ENCODE measurements at places on chromosomes 6 and 20.

DNA sequence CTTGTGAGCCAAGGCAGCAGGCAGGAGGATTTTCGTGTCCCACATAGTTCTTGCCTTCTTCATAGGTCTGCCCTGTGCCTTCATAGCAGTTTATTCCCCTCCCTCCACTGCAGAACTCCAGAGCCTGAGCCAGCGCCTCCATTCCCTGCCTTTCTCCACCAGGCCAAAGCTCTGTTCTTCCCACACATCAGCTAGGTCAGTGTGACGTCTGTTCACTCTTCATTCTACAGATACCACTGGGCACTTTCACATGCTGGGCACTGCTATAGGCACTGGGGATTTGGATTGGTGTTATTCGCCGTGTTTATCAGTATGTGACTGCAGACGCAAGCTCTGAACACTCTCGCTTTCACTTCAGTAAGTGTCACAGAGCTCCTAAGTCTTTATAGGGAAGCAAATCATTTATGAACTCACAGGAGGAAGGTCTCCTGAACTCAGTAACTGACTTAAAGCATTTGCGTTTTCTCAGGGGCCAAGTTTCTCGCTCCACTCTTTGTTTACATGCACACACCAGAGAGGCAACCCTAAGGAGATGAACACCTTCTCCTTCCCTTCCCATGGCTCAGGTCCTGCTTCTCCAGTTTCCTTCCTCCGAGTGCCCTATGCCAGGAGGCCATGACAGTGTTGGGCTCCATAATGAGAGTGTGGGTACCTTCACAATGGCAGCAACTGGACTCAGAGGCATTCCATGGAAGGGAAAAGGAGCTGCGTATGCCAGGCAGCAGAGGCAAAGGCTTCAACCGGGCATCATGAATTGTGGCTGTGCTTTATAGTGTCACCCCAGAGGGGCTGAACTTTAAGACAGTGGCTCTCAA, 6.3 kb upstream of the APMAP start:
- DNase-seq = no peak

GRCh38 chr6:71289802-71290175, 1.2 kb downstream of the OGFRL1 start:
- no peak for DNase-seq

- DNase-seq = no peak
Observed at GRCh38 chr6:48183178-48183577, 72.2 kb upstream of the PTCHD4 start.

DNA sequence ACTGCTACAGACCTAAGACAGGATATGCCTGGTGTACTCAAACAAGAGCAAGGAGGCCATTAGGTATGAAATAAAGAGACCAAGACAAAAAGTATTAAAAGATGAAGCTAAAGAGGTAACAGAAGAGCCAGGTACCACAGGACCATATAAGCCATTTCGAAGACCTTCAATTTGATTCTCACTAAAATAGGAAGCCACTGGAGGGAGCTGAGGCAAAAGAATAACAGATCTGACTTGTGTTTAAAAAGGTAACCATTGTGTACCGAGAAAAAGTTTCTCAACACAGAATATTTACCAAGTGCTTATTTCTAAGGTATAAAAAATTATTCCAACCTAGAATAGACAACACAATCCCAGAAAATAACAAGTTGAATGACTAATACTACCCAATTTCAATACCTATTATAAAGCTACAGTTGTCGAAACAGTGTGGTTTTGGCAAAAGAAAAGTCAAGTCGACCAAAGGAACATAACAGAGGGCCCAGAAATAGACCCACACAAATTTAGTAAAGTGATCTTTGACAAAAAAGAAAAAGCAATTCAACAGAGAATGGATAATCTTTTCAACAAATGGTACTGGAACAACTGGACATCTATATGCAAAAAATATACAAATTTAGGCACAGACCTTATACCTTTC, 125.3 kb upstream of the DST start:
- DNase-seq = no peak

- no peak for DNase-seq
Observed at GRCh38 chr20:48795732-48796131, 32.1 kb downstream of the PREX1 start.

GRCh38 chr6:7974565-7974937, 64.0 kb upstream of the TXNDC5 start:
- no peak for DNase-seq

DNA sequence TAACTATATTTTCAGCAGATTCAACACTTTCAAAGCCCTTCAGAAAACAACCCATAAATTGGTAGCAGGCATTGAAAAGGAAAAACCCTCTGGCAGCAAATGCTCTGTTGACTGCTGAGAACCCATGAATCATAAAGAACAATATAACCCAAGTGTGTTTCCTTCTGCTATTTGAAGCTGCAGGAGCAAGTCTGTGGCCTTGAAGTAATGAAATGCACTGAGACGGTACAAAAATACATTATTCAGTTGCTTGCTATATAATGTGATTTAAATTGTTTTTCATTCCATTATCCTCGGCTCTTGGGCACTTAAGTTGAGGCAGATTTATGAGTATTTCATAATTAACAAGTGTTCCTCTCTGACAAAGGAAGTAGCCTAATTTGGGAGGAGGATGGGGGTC, 40.6 kb upstream of the SAMD5 start:
- DNase-seq = no peak

- DNase-seq = no peak
Observed at GRCh38 chr6:105227295-105227767, 47.5 kb upstream of the POPDC3 start.

GRCh38 chr20:54470697-54471096, 4.7 kb upstream of the DOK5 start:
- no peak for DNase-seq

DNA sequence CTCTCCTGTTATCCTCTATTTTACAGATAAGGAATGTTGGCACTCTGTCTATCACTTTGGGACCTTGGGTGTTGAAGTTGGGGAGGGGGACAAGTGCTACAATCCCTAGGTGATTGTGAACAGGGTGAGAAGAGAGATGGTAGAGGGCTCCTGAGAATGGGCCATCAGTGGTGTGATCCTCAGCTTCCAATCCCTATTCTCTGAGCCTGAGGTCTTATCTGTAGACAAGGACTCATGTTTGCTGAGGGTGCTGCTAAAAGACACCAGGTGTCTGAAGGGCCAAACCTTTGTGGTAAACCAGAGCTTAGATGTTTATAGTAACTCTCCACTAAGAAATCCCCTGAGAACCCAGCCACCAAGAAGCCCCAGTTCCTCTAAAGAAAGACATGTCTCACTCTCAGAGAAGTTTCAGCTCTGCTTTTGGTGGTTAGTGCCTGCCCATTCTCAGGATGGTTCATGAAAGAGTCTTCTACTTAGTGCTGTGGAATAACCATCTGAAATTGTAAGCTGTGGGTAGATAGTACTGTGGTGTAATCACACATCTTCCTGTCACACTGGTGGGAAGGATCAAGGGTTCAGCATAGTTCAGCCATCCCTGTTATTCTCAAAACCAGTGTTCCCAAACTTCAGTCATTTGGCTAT, 58.2 kb upstream of the IL20RA start:
- DNase-seq = no peak

GRCh38 chr6:159892053-159892452, 1.3 kb downstream of the MAS1 start:
- no peak for DNase-seq

- peak; percentile 54 for DNase-seq
Observed at GRCh38 chr6:134882426-134883038, 67.4 kb downstream of the ALDH8A1 start.

DNA sequence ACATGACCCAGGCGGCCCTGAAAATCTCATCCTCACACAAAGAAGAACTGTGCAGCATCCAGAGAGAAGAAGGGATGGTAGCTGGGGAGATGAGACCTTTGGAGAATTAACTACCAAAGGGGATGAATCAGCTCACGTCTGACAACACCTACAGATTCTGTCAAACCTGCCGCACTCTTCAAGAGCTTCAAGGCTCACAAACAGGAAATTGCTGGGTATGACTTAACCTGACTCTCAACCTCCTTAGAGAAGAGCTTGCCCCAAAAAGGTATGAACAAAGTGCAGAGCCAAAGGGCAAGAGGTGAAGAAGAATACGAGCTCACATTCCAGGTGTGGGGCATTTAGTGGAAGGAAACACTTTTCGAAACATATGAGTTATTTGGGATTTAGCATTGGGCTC, 139.8 kb downstream of the BACH2 start:
- no peak for DNase-seq

DNA sequence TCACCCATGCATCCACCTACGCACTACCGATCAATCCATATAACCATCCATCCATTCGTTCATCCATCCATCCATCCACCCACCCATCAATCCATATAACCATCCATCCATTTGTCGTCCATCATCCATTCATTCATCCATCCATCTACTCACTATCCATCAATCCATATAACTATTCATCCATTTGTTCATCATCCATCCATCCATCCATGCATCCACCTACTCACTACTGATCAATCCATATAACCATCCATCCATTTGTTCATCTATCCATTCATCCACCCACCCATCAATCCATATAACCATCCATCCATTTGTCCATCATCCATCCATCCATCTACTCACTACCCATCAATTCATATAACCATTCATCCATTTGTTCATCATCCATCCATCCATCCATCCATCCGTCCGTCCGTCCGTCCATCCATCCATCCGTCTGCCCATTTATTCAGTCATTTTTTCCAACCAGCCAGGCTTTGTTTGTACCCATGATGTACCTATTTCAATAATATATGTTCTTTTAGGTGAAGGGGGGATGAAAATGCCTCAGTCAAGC, 6.1 kb upstream of the BPIFB6 start:
- no peak for DNase-seq

DNA sequence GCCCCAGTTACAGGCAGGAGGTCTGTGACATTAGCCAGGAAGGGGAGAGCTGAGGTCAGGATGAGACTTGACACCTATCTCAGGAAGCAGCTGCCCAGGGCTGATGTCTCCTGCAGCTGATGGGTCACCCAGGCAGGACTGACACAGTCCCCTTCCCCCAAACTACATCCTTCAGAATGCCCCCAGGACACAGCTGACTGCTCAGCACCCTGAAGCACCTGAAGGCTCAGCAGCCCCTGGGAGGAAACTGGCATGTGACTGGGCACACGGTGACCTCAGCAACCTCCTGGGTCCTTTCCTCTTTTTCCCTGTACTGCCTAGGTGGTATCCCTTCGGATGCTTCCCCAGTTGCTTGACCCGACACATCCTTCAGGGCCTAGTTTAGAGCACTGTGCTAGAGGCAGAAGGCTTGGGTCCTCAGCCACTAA, 1.9 kb downstream of the SDC4 start:
- no peak for DNase-seq

- no peak for DNase-seq
Observed at GRCh38 chr20:10909803-10910202, 236.0 kb upstream of the JAG1 start.

DNA sequence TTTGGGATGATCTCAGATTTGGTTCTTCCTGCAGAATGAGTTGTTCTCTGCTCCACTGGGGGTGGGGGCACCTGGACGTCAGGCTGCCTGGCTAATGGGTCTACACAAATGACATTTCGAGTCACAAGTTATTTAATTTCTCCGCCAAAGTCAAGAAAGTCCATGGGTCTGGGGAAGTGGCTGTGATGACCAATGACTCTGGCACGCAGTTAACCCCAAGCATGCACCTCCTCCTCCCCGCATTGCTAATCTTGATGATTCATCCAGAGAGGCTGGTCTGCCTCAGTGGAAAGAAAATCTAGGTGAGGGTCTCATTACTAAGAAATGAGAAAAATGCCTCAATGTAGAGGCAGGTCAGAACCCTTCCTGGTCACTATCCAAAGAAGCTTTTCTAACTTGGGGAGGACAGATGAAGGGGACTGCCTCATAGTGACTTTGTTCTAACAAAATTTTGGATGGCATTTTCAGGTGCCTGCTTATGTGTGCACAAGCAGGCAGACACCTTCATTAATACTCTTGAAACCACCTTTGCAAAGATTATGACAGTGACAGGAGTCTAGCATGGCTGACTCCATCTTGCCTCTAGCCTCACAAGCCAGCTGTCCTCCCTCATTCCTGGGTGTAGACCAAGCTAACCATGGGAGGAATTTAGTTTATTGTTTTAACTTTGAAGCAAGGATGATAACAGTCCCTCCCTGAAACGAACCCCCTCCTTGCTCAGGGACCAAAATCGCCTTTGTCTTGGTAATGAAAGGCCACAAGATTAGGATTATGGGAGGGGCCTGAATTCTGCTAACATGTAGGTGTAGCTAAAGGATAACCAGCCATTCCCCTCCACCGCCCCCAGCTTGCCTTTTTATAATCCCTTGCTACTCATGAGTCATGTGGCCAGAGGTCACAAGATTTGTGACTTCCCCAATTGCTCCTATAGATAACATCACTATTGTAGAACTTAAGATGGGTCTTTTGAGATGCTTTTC, 98.6 kb upstream of the MRPS10 start:
- DNase-seq = no peak

- DNase-seq = no peak
Observed at GRCh38 chr6:135266675-135267074, 85.6 kb downstream of the MYB start.

GRCh38 chr6:33604941-33605854, 15.9 kb upstream of the ITPR3 start:
- no peak for DNase-seq

- no peak for DNase-seq
Observed at GRCh38 chr6:141437685-141438084, 695.0 kb upstream of the GJE1 start.

- no peak for DNase-seq
Observed at GRCh38 chr6:131565056-131565455, 8.0 kb upstream of the ARG1 start.

DNA sequence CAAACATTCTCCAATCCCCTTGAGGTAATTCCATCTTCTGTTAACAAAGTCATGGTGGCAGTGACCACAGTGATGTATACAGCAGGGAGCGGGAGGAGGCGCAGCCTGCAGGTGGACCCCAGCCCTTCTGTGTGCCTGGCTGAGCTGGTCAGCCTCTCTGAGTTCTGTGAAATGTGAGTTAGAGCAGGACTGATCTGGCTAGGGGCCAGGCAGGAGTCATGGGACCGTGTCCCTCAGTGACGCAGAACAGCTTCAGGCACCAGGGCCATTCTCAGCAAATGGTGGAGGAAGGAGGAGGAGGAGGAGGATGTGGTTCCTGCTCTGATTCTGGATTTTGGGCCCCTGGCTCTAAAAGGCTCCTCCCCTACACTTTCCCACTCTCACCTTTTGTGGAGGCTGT, 6.9 kb downstream of the PHACTR3 start:
- no peak for DNase-seq
